Ureter (tissue), 1 donor: ENCODE measurements at places on chromosomes 12 and 14. TPM values are rescaled to one million over a fixed set of nuclear protein-coding genes. Genes with fewer than 3 reads are reported as not detected.

KLRF2 gene
- not detected for total RNA-seq

LAG3 gene
- 2.3 TPM for total RNA-seq

GRCh38 chr12:120901818-120902217, 2.3 kb downstream of the SPPL3 start:
- DNase-seq: no peak

GRCh38 chr12:701896-702539, 38.8 kb upstream of the NINJ2 start:
- DNase-seq: no peak

DNA sequence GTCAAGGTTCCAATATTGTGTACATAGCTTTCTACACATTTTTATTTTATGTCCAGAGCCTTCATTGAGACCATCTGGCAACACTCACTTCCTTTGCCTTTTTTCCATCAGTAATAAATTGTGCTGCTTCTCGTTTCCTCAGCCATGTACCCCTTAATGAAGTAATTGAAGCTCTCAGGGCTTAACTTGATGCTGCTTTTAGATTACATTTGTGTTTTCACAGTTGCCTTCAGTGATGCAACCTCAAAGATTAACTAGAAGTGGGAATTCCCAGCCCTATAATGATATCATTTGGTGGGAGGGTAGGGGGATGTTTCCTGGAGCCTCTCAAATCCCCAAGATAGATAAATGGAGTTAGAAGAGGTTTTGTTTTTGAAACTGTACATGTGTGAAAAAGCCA, 80.2 kb upstream of the KRR1 start:
- no peak for DNase-seq
